ENCODE measurements at places on chromosomes 7 and 10. TPM values are rescaled to one million over a fixed set of nuclear protein-coding genes. Genes with fewer than 3 reads are reported as not detected.

Gene CDH23
- 14.4 TPM for total RNA-seq

Gene SPACDR
- total RNA-seq, result not detected

Gene PRF1
- total RNA-seq, result 3.2 TPM

Gene HOXA5
- total RNA-seq, result 15.8 TPM

DNA sequence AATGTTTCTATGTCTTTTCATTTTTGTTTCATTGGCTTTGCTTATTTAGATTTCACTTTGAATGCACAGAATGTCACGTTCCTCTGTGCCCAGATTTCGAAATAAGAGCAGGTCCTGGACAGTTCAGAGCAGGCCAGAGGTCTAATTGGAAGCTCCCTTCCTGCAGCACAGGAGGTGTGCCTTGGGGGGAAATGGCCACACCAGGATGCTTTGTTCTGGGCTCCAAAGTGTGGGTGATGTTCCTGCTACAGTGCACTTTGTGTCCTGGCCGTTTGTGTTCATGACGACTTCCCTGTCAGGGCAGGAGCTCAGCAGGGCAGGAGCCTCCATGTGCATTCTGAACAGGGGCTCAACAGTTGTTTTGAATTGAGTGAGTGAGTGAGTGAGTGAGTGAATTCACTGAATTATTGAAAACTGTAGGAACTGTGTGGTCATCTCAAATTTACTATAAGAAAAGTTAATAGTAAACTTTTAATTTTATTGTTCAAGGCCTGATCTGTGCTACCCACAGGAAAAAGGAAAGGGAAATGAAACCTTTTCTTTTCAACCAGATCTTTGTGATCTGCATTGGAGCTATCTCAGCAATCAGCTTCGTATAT lies 109.5 kb upstream of the GJD4 start:
- DNase-seq, result no peak

- DNase-seq, result no peak
Measured at GRCh38 chr7:94253686-94254085, 141.0 kb upstream of the COL1A2 start.

GRCh38 chr7:55026867-55027490 lies 8.2 kb downstream of the EGFR start:
- peak; percentile 88 for DNase-seq

DNA sequence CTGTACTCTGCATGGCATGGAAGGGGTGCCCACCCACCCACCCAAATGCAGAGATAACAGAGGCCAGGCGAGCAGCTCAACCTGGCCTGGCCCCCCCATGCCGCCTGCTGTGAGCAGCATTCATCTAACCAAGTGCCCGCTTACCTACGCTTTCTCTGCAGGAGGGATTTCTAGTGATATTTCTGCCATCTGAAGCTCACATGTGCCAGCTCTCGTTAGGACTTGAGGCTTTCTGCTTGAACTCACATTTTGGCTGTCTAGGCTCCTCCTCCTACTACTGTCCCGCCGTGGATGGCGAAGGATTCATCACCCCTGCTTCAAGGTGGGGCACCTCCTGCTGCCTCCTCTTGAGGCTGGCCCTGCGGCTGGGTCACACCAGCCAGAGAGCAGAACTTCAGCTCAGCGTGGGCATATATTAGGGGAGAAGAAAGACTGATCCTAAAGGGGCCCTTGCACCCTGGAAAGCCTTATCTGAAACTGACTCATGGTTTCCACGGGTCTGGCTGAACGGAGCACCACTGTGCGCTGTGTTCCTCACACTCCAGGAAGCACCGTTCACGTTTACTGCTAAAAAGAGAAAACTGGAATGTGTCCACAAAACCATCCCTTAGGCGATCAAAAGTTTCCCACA lies 45.5 kb downstream of the CTBP2 start:
- DNase-seq, result no peak

DNA sequence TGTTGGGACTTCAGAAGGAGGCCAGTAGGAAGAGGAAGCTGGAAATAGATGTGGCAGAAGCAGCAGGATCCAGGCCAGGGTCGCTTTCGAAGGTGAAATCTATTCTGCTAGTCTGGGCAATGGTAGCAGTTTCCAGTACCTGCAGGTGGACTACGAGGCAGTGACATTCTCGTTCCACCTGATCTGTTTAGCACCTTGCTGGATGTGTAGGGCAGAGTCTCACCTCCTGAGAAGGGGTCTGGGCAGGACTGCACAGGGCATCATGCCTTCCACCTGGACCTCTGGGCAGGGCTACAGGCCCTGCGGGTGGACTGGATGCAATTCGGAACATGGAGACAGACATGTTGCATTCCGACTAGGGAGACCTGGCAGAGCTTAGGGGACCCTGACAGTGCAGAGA lies 254.8 kb upstream of the ZNF32 start:
- DNase-seq, result peak; percentile 84

DNA sequence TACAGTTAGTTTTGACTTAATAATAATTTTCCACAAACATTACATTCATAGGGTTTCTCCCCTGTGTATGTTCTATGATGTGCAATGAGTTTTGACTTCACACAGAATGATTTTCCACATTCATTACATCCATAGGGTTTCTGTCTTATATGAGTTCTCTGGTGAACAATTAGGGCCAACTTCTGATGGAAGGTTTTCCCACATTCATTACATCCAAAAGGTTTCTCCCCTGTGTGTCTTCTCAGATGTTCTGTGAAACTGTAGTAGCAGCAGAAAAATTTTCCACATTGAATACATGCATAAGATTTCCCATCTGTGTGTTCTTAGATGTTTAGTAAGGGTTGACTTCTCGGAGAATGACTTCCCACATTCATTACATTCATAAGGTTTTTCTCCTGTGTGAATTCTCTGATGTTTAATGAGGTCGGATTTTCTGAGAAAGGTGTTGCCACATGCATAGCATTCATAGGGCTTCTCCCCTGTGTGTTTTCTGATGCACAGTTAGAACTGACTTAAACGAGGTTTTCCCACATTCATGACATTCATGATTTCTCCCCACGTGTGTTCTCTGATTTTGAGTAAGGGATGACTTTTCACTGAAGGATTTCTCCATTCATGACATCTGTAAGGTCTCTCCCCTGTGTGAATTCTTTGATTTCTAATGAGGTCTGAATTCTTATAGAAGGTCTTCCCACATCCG lies 118.5 kb downstream of the ZNF33B start:
- DNase-seq, result no peak

GRCh38 chr7:102842284-102842683 lies 70.5 kb upstream of the LRRC17 start:
- DNase-seq, result no peak

Measured in esophagus muscularis mucosa (tissue), 4 donors.